Activated T-cell treated with anti-CD3 and anti-CD28 coated beads for 24 hours (primary cell): ENCODE measurements at places on chromosomes 12 and 14.

- no peak for DNase-seq
Observed at GRCh38 chr12:32211900-32212156, 105.2 kb downstream of the BICD1 start.

- DNase-seq: no peak
Observed at GRCh38 chr14:99186956-99187690, 84.9 kb downstream of the BCL11B start.

GRCh38 chr12:130214686-130215395, 52.6 kb downstream of the FZD10 start:
- no peak for DNase-seq

- DNase-seq: no peak
Observed at GRCh38 chr12:22014041-22014782, 31.8 kb upstream of the CMAS start.

GRCh38 chr12:102385343-102385742, 95.0 kb downstream of the IGF1 start:
- no peak for DNase-seq
